ENCODE measurements at places on chromosomes 7 and 10.

GRCh38 chr10:119466655-119467054, 75.9 kb downstream of the RGS10 start:
- DNase-seq = peak; percentile 24

DNA sequence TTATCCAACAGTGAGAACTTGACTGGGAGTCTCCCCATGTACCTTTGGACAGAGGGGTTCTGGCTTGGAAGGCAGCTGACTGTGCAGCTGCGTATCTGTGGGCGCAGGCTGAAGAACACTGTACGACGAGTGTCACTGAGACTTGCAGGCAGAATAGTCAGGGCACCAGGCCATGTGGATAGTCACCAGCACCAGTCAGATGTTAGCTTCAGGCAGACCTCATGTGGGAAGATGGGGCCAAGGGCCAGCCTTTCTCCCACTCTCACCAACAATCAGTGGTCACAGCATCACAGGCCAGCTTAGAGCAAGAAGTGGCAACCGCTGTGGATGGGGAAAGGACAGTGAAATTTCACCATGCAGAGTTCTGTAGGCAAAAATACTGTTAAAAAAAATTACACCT, 43.4 kb upstream of the GJD4 start:
- no peak for DNase-seq

DNA sequence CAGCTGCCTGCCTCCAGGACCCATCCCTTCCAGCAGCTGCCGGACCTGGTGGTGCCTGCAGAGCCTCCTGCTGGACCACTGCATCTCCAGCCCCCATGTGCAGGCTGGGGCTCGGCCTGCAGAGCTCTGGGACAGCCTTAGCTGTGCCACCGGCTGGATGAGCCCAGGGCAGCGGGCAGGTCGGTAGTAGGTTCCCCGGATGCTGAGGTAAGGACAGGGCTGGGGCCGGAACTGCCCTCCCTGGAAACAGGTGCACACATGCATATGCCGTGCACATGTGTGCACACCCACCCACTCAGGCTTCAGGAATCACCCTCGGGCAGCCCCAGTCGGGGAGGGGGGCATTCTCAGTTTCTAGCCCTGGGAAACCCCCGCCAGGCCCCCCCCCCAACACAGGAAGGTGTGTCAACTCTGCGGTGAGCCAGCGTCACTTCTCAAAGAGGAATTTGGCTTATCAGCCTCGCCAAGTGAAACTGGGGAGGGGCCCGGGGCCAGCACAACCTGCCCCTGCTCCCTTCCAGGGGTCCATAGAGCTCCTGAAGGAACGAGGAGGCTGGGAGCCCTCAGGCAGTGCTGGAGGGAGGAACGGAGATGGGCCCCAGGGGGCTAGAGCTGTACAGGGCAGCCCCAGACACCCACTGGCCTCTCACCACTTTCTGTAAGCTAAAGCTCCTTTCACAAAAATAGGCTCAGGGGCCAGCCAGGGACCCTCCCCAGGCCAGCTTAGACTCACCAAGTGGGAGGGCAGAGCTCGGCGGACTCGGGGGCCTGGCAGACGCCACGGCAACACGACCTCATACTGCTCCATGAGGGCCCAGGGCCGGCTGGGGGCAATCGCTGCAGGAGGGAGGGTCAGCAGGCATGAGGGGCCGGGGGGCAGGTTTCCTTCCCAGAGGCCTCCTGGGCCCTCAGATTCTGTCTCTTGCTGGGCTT, 1.7 kb downstream of the ADAM8 start:
- peak; percentile 80 for DNase-seq

DNA sequence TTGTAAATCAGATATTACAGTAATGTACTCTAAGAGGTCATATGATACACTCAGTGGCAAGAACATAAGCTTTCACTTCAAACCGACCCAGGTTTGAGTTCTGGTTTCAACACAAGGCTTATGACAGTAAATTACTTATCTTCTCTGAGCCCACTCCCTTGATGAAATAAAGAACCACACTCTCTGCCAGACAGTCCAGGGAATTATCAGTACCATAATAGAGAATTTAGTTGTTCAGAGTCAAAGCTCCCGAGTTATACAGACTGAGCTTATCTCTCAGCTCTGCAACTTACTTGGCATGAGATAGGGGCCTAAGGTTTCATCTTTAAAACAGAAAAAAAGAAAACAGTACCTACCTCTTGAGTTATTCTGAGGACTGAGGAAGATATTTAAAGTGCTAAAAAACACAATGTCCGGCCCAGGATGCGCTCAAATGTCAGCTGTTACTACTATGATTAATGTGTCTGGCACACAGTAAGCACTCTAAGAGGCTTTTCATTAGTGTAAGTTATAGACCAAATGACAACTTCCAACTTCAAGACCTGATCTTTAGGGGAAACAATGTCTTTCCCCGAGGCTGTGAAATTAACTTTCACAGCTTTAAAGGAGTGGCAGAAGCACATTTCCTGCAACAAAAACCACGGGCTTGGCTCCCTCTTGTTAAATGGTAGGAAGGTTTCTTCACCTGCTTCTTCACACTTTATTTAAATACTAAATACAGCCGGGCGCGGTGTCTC, 38.1 kb downstream of the UBE2H start:
- peak; percentile 8 for DNase-seq

DNA sequence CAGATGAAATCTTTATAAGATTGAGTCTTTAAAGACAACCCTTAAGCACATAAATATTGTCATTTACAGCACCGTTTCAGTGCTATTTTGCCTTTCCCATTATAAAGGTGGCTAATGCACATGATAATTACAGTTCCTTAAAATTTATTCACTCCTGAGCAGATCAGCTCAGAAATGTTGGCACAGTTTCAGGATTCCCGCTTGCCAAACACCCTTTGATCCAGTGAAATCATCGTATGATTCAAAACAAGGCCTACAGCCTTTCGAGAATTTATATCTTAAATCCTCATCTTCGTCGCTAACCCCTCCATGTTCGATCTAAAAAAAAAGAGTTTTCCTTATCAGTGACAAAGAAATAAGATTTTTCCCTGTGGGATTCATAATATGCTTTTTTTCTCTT, 14.1 kb upstream of the SOSTDC1 start:
- DNase-seq = no peak

GRCh38 chr10:85538601-85539000, 828.0 kb downstream of the GRID1 start:
- no peak for DNase-seq

DNA sequence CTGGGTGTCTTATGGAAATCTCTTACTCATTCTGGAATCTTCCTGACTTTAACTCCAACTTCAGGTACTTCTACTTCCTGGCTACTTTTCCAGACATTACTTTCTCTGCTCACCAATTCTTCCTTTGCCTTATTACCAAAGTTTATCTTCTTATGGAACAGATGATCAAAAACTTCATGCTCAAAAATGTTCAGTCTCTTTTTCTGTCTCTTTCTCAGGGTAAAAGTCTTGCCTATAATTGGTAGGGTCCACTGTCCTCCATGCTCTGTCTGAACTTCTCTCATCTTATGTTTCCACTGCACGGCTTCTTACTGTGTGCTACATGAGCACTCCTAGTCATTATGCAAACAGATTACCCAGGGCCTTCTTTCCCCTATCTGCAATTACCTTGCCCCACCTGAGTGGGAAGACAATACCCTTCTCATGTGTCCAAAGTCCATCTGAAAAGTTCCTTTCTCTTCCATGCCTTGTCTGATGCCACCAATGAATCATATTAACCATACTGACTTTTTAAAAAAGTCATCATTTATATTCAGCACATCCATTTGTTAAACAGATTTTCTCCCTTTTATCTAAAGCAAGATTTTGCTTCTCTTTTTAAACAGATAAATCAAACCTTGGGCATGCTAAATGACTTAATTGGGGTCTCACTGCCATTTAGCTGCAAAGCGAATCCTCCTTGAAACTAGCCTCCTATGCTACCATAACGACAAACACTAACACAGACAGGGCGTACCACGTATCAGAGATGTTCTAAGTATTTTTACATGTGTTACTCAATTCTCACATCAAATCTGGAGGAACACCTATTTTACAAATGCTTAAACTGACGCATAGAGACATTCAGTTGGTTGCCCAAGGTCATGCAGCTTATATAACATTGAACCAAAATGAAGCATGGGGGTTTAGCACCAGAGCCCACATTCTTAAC, 48.8 kb downstream of the SEMA3C start:
- no peak for DNase-seq

Data from CD4-positive, alpha-beta memory T cell (primary cell).